NCI-H187 (cell line): ENCODE measurements at places on chromosomes 4 and X.

DNA sequence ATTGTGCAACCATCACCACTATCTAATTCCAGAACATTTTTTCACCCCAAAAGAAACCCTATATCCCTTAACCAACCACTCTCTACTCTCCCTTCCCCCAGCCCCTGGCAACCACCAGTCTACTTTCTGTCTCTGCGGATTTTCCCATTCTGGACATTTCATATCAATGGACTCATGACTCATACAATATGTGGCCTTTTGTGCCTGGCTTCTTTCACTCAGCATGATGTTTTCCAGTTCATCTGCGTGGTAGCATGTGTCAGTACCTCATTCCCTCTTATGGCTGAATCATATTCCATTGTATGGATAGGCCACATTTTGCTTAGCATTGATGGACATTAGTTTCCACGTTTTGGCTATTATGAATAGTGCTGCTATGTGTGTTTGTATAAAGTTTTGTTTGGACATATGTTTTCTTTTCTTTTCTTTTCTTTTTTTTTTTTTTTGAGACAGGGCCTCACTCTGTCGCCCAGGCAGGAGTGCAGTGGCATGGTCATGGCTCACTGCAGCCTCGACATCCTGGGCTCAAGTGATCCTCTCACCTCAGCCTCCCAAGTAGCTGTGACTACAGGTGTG lies 335.4 kb downstream of the BCOR start:
- no peak for DNase-seq

DNA sequence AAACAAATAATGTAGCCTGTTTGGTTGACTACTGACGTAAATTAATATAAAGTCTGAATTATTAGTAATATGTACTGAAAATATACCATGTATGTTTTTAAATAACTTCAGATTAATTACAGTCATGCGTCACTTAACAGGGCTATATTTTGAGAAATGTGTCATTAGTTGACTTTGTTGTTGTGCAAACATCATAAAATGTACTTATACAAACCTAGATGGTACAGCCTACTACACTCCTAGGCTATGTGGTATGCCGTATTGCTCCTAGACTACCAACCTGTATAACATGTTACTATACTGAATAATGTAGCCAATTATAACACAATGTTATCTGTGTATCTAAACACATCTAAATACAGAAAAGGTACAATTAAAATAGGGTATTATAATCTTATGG lies 66.6 kb downstream of the RNF150 start:
- DNase-seq: no peak

- DNase-seq: no peak
Observed at GRCh38 chr4:86657910-86658309, 63.8 kb downstream of the PTPN13 start.

- no peak for DNase-seq
Observed at GRCh38 chr4:10089346-10089745, 27.3 kb downstream of the WDR1 start.

DNA sequence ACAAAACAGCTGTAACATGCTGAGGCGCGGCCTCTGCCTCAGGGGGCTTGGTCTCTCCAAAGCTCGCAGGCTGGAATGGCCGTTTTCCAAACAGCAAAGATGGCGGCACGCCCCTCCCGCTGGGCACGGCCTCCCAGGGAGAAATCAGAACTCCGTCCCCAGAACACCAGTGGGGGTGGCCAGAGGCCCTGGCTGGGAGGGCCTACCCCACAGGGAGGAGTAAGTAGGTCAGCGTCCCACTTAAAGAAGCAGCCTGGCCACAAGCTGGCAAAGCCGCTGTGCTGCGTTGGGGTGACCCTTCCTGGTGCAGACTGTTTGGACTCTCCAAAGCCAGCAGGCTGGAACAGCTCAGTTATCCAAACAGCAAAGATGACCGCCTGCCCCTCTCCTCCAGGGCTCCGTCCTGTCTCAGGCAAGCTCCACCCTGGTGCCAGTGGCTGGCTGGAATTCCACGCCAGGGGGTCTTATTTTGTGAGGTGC lies 862.8 kb downstream of the TRIML1 start:
- no peak for DNase-seq

- DNase-seq: no peak
Observed at GRCh38 chrX:21943460-21944135, 3.1 kb downstream of the SMS start.

- no peak for DNase-seq
Observed at GRCh38 chr4:8333726-8334460, 64.3 kb downstream of the HTRA3 start.

- DNase-seq: no peak
Observed at GRCh38 chr4:35771571-35771970, 472.7 kb downstream of the ARAP2 start.
